ENCODE measurements at places on chromosomes 7 and 10.
A peak's percentile ranks its signal among the peaks of the same experiment; 100 is the strongest.

GRCh38 chr7:148717266-148717793 lies 18.6 kb downstream of the CUL1 start:
- no peak for DNase-seq

DNA sequence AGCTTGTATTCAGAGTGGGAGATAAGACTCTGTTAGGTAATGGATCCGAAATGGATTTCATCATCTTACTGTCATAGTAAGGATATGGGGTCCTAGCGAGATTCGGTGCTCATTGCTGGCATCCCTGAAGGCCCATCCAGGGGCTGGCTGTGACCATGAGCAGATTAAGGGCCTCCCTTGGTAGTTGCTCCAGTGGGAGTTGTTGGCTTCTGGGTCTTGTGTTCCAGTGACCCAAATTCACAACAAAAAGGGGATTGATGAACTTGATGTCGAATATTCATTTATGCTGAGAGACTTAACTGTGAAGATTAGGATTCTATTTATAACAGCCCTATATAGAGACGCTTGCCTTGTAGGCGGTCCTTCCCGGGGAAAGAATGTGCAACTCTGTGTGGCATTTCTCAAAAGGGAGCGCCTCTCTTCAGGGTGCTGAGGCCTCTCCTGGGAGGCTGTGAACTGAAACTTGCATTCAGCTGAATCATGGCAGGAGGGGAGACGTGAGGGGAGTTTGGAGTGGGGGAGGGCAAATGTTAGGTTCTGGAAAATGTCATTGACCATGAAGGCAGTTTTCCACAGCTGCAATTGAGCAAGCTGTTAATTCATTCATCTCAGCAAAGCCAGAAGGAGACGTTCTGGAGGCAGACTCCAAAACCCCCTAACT lies 233.1 kb upstream of the FZD8 start:
- DNase-seq, result peak; percentile 13

GRCh38 chr10:13349463-13350274 lies 1.6 kb upstream of the SEPHS1 start:
- DNase-seq, result peak; percentile 12

GRCh38 chr10:60777696-60778213 lies 523 bp upstream of the CDK1 start:
- no peak for DNase-seq

- DNase-seq, result no peak
Observed at GRCh38 chr10:92573091-92573797, 649 bp downstream of the IDE start.

DNA sequence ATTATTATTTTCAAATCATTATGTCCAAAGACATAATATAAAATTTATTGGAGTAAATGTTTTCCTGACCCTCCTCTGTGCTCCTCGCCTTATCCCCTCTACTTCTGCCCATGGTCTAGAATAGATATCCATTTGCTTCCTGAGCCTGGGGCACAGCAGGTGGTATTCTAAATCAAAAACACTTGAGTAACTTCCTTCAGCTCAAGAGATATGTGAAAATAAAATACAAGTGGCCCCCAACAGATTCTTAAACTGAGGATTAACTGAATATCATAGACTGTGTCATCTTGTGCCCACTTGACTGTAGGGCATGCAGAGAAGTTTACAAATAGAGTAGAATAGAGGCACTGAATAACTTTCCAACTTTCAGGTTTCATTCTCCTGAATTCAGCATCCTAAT lies 59.1 kb downstream of the HGF start:
- DNase-seq, result no peak

- DNase-seq, result no peak
Observed at GRCh38 chr7:13991791-13992595, 2.5 kb upstream of the ETV1 start.

- DNase-seq, result no peak
Observed at GRCh38 chr7:22856416-22856815, 33.8 kb upstream of the TOMM7 start.

Measured in HCEC 1CT (cell line).